Endothelial cell of umbilical vein (primary cell): ENCODE measurements at places on chromosomes 5 and 9. TPM values are rescaled to one million over a fixed set of nuclear protein-coding genes. Genes with fewer than 3 reads are reported as not detected.
A peak's percentile ranks its signal among the peaks of the same experiment; 100 is the strongest.

DNA sequence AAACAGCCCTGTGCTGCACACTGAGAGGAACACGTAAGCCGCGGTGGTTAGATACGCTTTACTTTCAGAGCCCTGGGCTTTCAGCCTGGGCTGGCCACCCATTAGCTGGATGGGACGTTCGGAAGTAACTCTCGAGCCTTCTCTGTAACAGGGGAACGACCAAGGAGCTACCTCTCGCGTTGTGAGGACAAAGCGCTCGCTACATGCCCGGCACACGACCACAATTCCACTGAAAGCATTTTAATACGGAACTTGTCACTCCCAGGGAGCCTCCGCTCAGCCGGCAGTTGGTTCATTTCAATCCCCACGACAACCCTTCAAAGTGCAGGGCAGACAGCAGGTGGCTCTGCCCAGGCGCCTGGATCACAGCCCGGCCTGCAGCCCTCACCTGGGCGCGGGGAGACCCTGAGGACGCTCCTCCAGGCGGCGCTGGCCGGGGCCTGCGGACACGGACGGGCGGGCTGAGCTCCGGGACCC, 368 bp downstream of the SURF1 start:
- peak; percentile 46 for DNase-seq

MLANA gene
- not detected in 2 replicates for polyA plus RNA-seq

CAVIN4 gene
- 0.43 and 0.61 TPM in 2 replicates for polyA plus RNA-seq

PCDHA8 gene
- not detected in 2 replicates for polyA plus RNA-seq

- no peak for DNase-seq
Observed at GRCh38 chr5:142115937-142116614, 7.5 kb downstream of the NDFIP1 start.

KCNV2 gene
- not detected in 2 replicates for polyA plus RNA-seq

SPRY4 gene
- polyA plus RNA-seq = 9.3 and 11.0 TPM in 2 replicates

AQP7 gene
- not detected in 2 replicates for polyA plus RNA-seq

GABRA6 gene
- not detected in 2 replicates for polyA plus RNA-seq
